ENCODE measurements at places on chromosomes 5 and 9. TPM values are rescaled to one million over a fixed set of nuclear protein-coding genes. Genes with fewer than 3 reads are reported as not detected.

DNA sequence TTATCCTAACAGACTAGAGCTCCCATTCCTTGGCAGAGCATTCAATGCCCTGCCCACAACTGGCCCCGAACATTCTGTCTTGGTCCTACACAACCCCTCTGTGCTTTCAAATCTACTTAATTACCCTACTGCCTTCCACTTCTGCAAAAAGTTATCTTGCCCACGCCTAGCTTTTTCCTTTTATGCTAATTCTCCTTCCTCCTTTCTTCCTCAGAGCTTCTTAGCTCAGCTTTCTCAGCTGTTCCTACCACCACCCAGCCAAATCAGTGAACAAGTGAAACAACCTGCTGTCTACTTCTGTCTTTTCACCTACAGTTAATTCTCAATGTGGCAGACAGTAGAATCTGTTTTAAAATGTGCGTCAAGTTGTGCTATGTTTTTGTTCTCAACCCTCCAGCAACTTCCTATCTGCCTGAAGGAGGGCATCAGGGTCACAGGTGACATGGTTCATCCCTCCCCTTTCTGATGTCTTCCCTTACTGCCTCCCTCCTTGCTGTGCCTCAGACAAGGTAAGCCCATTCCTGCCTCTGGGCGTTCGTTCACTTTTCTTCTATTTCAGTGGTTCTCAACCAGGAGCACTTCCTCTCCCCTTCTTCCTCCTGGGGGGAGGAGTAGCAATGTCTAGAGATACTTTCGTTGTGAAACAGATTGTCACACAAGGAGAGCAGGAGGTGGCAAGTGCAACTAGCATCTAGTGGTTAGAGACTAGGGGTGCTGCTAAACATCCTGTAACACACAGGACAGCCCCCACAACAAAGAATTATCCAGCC lies 1.3 kb upstream of the REEP5 start:
- no peaks in the 10 kb centered on the region for H3K27me3 ChIP-seq
- H3K4me3 ChIP-seq = no peak overlapping the region
- peaks cover 17% of the 10 kb centered on the region for H3K36me3 ChIP-seq
- H3K4me1 ChIP-seq = peaks cover 42% of the 10 kb centered on the region
- DNase-seq = peak; percentile 33
- H3K27ac ChIP-seq = peak overlapping the region; percentile 26

GRCh38 chr5:142685418-142686209 lies at the start of gene FGF1:
FGF1 (minus strand) TSS chr5:142686090; CDS start chr5:142614127, 71,963 bp downstream.
- no peak within 1 kb of the TSS for H3K27ac ChIP-seq
- no peak for DNase-seq
- no peaks in the 10 kb centered on the region for H3K4me1 ChIP-seq
- no peak within 1 kb of the TSS for H3K4me3 ChIP-seq

DNA sequence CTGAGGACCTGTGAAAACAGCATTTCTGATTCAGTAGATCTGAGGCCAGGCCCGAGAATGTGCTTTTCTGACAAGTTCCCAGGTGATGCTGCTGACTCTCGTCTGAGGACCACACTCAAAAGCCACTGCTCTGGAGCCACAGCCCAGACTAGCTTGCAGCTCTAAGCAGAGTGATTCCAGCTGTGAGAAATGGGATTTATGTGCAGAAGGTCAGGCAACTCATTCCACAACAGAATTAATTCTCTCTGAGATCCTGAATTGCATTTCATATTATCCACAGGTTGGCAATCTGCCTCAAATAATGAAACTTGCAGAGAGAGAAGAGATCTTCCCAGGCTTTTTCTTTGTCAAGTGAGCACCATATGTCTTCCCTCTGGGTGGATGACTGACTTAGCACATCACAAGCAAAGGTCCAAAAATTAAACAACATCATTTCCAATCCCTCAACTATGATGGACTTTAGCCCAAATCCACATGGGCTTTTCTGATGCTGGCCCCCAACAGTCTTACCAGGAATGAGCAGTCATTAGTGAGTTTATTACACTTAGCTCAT lies 140.2 kb downstream of the ALDH1A1 start:
- no peak for DNase-seq
- H3K4me3 ChIP-seq = no peak overlapping the region
- no peaks in the 10 kb centered on the region for H3K36me3 ChIP-seq
- H3K27ac ChIP-seq = no peak overlapping the region
- H3K27me3 ChIP-seq = no peaks in the 10 kb centered on the region

- DNase-seq = peak; percentile 35
- no peaks in the 10 kb centered on the region for H3K27me3 ChIP-seq
- peak overlapping the region; percentile 89 for H3K4me3 ChIP-seq
- peaks cover 78% of the 10 kb centered on the region for H3K4me1 ChIP-seq
Measured at GRCh38 chr9:128068386-128069205, 564 bp downstream of the SLC25A25 start.

GRCh38 chr5:116273448-116274242 lies 188.8 kb downstream of the COMMD10 start:
- no peaks in the 10 kb centered on the region for H3K27me3 ChIP-seq
- peak; percentile 7 for DNase-seq
- H3K36me3 ChIP-seq = no peaks in the 10 kb centered on the region

GRCh38 chr9:2413160-2413805 lies 208.3 kb upstream of the VLDLR start:
- H3K36me3 ChIP-seq = no peaks in the 10 kb centered on the region
- H3K4me3 ChIP-seq = no peak overlapping the region
- H3K27me3 ChIP-seq = no peaks in the 10 kb centered on the region

Gene TAF11L10
- total RNA-seq = not detected

GRCh38 chr9:110288503-110288902 lies 32.2 kb upstream of the TXN start:
- no peak overlapping the region for H3K4me3 ChIP-seq
- no peak for DNase-seq
- no peaks in the 10 kb centered on the region for H3K4me1 ChIP-seq
- H3K36me3 ChIP-seq = no peaks in the 10 kb centered on the region
- H3K27ac ChIP-seq = no peak overlapping the region

DNA sequence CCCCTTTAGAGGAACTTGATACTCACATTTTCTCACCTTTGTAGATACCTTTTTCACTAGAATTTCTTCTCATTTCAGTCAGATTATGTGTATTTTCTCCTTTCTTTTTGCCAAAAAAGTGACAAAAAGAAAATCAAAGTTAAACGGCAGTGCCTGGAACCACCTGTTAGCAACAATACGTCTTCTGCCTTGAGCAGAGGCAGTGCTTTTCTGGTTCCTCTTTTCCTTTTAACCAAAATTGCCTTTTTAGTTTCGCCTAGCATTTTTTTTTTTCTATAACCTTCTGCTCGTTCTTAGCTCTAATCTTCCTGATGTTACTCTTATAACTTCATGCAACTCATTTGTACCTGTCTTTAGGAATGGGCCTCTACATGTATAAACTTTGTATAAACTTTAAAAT lies 26.1 kb downstream of the SMIM32 start:
- no peaks in the 10 kb centered on the region for H3K4me1 ChIP-seq
- DNase-seq = no peak
- no peaks in the 10 kb centered on the region for H3K27me3 ChIP-seq
- no peak overlapping the region for H3K4me3 ChIP-seq
- peaks cover 62% of the 10 kb centered on the region for H3K36me3 ChIP-seq

Gene SOX30
- not detected for total RNA-seq

DNA sequence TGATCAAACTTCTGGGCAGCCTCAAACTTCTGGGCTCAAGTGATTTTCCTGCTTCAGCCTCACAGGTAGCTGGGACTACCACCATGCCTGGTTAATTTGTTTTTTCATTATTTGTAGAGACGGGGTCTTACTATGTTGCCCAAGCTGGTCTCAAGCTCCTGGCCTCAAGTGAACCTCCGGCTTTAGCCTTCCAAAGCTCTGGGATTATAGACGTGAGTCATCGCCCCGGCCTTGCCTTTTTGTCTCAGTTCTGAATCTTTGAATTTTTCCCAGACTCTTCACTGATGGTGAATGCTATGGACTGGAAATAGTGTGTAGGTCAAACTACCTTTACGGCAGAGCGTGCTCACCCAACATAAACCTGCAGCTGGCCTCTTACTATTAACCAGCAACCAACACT lies 32.3 kb upstream of the EGFLAM start:
- no peak for DNase-seq
- no peaks in the 10 kb centered on the region for H3K36me3 ChIP-seq
- no peaks in the 10 kb centered on the region for H3K4me1 ChIP-seq
- H3K4me3 ChIP-seq = no peak overlapping the region

Gene GKAP1
- 9.0 TPM for total RNA-seq

DNA sequence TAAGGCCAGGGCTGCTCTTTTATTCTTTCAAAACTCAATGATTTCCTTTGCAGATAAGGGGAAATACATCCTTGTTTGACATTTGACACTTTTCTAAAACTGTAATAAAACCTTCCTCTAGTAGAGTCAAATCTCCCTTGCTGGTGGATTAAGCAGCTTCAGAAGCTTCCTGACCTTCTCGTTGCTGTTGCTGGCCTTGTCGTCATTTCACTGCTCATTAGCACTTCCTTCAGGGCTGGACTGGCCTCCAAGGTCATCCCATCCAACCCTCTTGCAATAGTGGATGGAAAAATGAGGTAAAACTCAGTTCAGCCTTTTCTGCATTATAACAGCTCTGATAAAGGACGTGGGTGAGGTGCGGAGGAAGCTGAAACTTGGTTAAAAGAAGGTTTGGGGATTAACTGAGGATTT lies 1.1 kb upstream of the ADAMTSL1 start:
- H3K27me3 ChIP-seq = no peaks in the 10 kb centered on the region
- H3K27ac ChIP-seq = peak overlapping the region; percentile 10
- H3K4me1 ChIP-seq = peaks cover 3% of the 10 kb centered on the region
- DNase-seq = peak; percentile 54
- H3K36me3 ChIP-seq = no peaks in the 10 kb centered on the region

Gene TAF11L5
- total RNA-seq = not detected

- no peaks in the 10 kb centered on the region for H3K27me3 ChIP-seq
- H3K4me1 ChIP-seq = no peaks in the 10 kb centered on the region
- H3K4me3 ChIP-seq = no peak overlapping the region
- no peak for DNase-seq
Measured at GRCh38 chr5:31846934-31847333, 208.0 kb downstream of the PDZD2 start.

GRCh38 chr5:83718195-83718825 lies 2.3 kb downstream of the HAPLN1 start:
- H3K27me3 ChIP-seq = peaks cover 31% of the 10 kb centered on the region
- peaks cover 21% of the 10 kb centered on the region for H3K4me1 ChIP-seq
- no peaks in the 10 kb centered on the region for H3K36me3 ChIP-seq
- no peak overlapping the region for H3K27ac ChIP-seq

Gene CA9
- total RNA-seq = 670 TPM

- peaks cover 53% of the 10 kb centered on the region for H3K36me3 ChIP-seq
- no peak overlapping the region for H3K4me3 ChIP-seq
- H3K4me1 ChIP-seq = no peaks in the 10 kb centered on the region
- H3K27ac ChIP-seq = no peak overlapping the region
- H3K27me3 ChIP-seq = no peaks in the 10 kb centered on the region
- no peak for DNase-seq
Measured at GRCh38 chr5:626850-627249, 14.7 kb downstream of the CEP72 start.

- H3K36me3 ChIP-seq = peaks cover 6% of the 10 kb centered on the region
- DNase-seq = no peak
- H3K4me1 ChIP-seq = peaks cover 60% of the 10 kb centered on the region
- no peaks in the 10 kb centered on the region for H3K27me3 ChIP-seq
- H3K4me3 ChIP-seq = no peak overlapping the region
- no peak overlapping the region for H3K27ac ChIP-seq
Measured at GRCh38 chr5:142125963-142126362, 17.4 kb downstream of the NDFIP1 start.

Gene LHX2
- not detected for total RNA-seq

DNA sequence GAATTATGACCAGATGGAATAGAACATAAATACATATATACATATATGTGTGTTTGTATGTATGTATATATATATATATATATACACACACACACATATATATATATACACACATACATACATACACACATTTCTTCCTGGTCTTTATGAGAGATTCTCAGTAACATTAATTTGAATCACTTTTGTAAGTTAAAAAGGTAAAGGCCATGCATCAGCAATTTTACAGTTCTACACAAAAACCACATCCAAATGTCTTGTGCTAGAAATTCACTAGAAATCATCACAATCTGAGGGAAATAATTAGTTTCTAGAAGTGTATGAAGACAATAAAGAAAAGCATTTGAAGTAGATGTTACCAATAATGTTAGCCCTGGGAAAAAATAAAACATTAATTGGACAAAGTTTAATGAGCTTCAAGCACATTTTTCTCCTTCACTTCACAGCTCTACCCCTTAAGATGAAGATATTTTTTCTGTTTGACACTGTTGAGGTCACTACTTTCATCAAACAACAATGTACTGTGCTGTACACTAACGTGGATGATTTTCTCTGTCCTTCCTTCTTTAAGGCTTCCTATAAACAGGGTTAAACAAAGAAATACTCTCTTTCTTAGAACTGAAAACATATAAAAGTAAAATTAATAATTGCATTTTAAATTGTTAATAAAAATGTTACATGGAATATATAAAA lies 189.2 kb upstream of the NR4A3 start:
- no peak for DNase-seq
- no peak overlapping the region for H3K27ac ChIP-seq
- H3K36me3 ChIP-seq = no peaks in the 10 kb centered on the region
- H3K4me1 ChIP-seq = no peaks in the 10 kb centered on the region
- no peak overlapping the region for H3K4me3 ChIP-seq

- DNase-seq = no peak
- no peaks in the 10 kb centered on the region for H3K27me3 ChIP-seq
- no peaks in the 10 kb centered on the region for H3K4me1 ChIP-seq
- no peak overlapping the region for H3K27ac ChIP-seq
- H3K36me3 ChIP-seq = no peaks in the 10 kb centered on the region
- no peak overlapping the region for H3K4me3 ChIP-seq
Measured at GRCh38 chr5:178637356-178638074, 10.7 kb upstream of the CLK4 start.

Gene PTPA
- 48.8 TPM for total RNA-seq

Gene STING1
- total RNA-seq = 16.2 TPM

DNA sequence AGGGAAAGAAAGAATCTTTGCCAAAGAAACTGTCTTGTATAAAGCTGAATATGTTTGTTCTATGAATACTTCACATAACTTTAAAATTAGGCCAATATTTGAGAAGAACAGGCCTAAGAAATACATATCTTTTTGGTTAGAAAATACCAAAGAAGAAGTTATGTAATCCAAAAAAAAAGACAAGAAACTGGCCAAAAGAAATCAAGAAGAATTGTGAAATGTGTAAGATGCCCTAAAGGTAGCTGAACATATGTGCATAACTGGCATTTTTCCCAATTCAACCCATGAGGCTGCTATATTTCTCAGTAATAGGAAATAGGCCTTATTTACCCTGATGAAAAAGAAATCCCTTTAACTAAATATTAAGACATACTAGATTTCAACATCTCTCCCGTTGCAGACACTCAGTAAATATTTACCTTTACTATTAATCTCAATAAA lies 290.0 kb downstream of the CETN3 start:
- H3K27ac ChIP-seq = no peak overlapping the region
- DNase-seq = no peak
- no peaks in the 10 kb centered on the region for H3K36me3 ChIP-seq
- H3K4me3 ChIP-seq = no peak overlapping the region

Data from stomach (tissue), 19 donors.